ENCODE measurements at places on chromosomes 4 and X. TPM values are rescaled to one million over a fixed set of nuclear protein-coding genes. Genes with fewer than 3 reads are reported as not detected.

DNA sequence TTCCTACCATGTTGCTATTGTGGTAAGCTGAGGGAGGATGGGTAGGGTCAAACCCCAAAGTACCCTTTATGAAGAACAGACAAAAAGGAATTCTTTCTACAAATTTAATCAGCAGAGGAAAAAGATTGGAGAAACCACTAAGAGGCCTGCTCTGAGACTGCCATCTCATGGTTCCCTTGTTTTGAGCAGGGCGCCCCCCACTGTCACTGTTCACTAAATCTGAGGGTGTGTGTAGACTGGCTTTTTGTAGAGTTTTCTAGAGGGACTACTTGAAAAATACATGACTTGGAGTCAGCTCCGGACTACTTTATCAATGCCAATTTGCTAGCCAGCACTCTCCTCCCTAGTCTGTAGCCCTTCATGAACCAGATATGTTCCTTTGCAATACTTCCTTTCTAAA lies 324.8 kb downstream of the FRMPD4 start:
- DNase-seq: no peak
- H3K4me3 ChIP-seq: no peak overlapping the region
- no peaks in the 10 kb centered on the region for H3K4me1 ChIP-seq
- no peaks in the 10 kb centered on the region for H3K36me3 ChIP-seq
- no peak overlapping the region for H3K27ac ChIP-seq
- no peaks in the 10 kb centered on the region for H3K27me3 ChIP-seq

GRCh38 chr4:165828928-165829327 lies 44.1 kb upstream of the TLL1 start:
- H3K27me3 ChIP-seq: no peaks in the 10 kb centered on the region

Gene EDA
- total RNA-seq: 10.1 TPM

DNA sequence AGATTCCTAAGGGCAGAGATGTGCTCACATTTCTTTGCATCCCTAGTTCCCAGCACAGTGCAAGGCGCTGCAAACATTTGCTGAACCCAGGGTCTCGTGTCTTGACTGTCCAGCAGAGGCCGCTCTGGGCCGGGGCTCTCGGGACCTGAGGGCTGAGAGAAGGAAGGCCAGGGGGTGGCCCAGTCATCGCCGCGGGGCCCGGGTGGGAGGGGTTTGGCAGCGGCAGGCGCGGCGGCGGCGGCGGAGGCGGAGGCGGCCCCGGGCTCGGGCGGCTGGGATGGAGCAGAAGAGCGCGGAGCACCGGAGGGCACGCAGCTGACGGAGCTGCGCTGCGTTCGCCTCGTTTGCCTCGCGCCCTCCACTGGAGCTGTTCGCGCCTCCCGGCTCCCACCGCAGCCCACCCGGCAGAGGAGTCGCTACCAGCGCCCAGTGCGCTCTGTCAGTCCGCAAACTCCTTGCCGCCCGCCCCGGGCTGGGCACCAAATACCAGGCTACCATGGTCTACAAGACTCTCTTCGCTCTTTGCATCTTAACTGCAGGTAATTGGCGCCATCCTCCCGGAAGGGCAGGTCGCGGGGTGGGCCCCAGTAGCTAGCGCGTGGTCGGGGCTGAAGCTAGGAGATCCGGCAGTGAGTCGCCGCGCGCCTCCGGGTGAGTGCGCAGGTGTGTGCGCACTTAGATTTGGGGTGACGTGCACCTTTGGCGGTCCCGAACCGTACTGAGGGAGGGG lies at the start of gene PARM1:
Gene PARM1, plus strand, starts transcription at position 285 of the 730 bp plus-strand sequence. Its CDS starts 212 bp downstream, at position 497.
- peak within 1 kb of the TSS; percentile 91 for H3K4me3 ChIP-seq
- H3K27ac ChIP-seq: peak within 1 kb of the TSS; percentile 94
- no peaks in the 10 kb centered on the region for H3K4me1 ChIP-seq
- no peaks in the 10 kb centered on the region for H3K36me3 ChIP-seq

- H3K36me3 ChIP-seq: no peaks in the 10 kb centered on the region
- H3K27ac ChIP-seq: no peak overlapping the region
- H3K4me3 ChIP-seq: no peak overlapping the region
- H3K27me3 ChIP-seq: no peaks in the 10 kb centered on the region
- no peak for DNase-seq
Observed at GRCh38 chr4:148634476-148634875, 192.3 kb upstream of the NR3C2 start.

Gene INTS6L
- total RNA-seq: 25.7 TPM

GRCh38 chrX:77527233-77528001 lies 80.2 kb downstream of the FGF16 start:
- H3K36me3 ChIP-seq: no peaks in the 10 kb centered on the region
- H3K27ac ChIP-seq: no peak overlapping the region
- no peak overlapping the region for H3K4me3 ChIP-seq
- no peaks in the 10 kb centered on the region for H3K4me1 ChIP-seq
- H3K27me3 ChIP-seq: no peaks in the 10 kb centered on the region

DNA sequence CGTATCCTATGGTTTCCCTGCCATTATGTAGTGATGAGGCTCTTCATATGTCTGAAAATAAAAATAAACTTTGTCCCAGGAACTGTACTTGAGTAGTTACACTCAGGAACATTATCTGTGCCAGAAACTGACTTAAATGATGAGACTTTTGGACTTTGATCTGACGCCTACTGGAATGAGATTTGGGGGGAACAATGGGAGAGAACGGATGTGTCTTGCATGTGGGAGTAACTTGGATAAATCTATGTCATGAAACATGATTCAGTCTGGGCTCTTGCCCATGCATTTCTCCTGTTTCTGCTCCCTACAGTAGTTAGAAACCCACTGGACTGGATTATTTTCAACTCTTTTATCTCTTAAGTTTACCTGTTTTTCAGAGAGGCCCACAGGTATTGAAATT lies 2351.4 kb downstream of the PCDH7 start:
- no peaks in the 10 kb centered on the region for H3K27me3 ChIP-seq
- no peak for DNase-seq
- no peaks in the 10 kb centered on the region for H3K36me3 ChIP-seq
- H3K27ac ChIP-seq: no peak overlapping the region
- no peak overlapping the region for H3K4me3 ChIP-seq

Gene HMX1
- 5.3 TPM for total RNA-seq

Gene AADAT
- total RNA-seq: 16.2 TPM

- DNase-seq: no peak
- H3K27ac ChIP-seq: no peak overlapping the region
- H3K27me3 ChIP-seq: no peaks in the 10 kb centered on the region
Observed at GRCh38 chrX:49627086-49627777, 28.4 kb downstream of the GAGE1 start.

Gene MTMR8
- total RNA-seq: 1.8 TPM

DNA sequence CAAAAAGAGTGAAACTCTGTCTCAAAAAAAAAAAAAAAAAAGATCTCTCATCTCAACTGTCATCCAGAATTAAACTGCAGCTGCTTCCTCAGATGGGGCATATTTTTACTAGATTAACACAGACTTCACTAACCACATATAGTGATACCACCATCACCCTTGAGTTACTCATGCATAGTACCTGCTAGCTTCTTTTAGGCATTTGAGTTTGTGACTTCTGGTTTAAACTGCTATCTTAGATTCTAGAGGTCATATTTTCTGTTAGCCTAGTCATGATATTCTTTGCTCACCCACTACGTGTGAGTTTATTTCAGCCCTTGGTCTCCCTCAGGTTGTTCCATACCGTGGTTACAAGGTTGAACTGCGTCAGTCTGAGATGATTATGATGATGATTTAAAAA lies 154.9 kb upstream of the BMP3 start:
- no peaks in the 10 kb centered on the region for H3K27me3 ChIP-seq
- no peaks in the 10 kb centered on the region for H3K4me1 ChIP-seq
- no peak overlapping the region for H3K4me3 ChIP-seq
- no peaks in the 10 kb centered on the region for H3K36me3 ChIP-seq
- no peak for DNase-seq

GRCh38 chr4:6391852-6392188 lies 80.6 kb downstream of the PPP2R2C start:
- no peak overlapping the region for H3K4me3 ChIP-seq
- no peaks in the 10 kb centered on the region for H3K27me3 ChIP-seq
- H3K36me3 ChIP-seq: no peaks in the 10 kb centered on the region

GRCh38 chrX:115690511-115691216 lies 129.7 kb downstream of the PLS3 start:
- H3K27ac ChIP-seq: no peak overlapping the region
- no peaks in the 10 kb centered on the region for H3K27me3 ChIP-seq
- H3K4me3 ChIP-seq: no peak overlapping the region
- H3K4me1 ChIP-seq: no peaks in the 10 kb centered on the region
- peak; percentile 21 for DNase-seq

Gene CNGA1
- 1.6 TPM for total RNA-seq

- no peaks in the 10 kb centered on the region for H3K36me3 ChIP-seq
- DNase-seq: no peak
- H3K4me1 ChIP-seq: no peaks in the 10 kb centered on the region
- H3K27ac ChIP-seq: no peak overlapping the region
- H3K4me3 ChIP-seq: no peak overlapping the region
Observed at GRCh38 chr4:112431158-112431557, 84.8 kb downstream of the NEUROG2 start.

Gene PSAPL1
- total RNA-seq: 0.05 TPM

Gene CLIC2
- 2.4 TPM for total RNA-seq

GRCh38 chr4:15805583-15806517 lies 27.7 kb downstream of the CD38 start:
- H3K27me3 ChIP-seq: no peaks in the 10 kb centered on the region
- peak; percentile 62 for DNase-seq
- no peaks in the 10 kb centered on the region for H3K4me1 ChIP-seq
- H3K27ac ChIP-seq: no peak overlapping the region
- H3K4me3 ChIP-seq: no peak overlapping the region
- H3K36me3 ChIP-seq: no peaks in the 10 kb centered on the region

GRCh38 chrX:97260679-97261078 lies 377.0 kb downstream of the RPA4 start:
- no peak overlapping the region for H3K27ac ChIP-seq
- no peaks in the 10 kb centered on the region for H3K4me1 ChIP-seq
- no peaks in the 10 kb centered on the region for H3K27me3 ChIP-seq
- DNase-seq: no peak
- no peak overlapping the region for H3K4me3 ChIP-seq
- H3K36me3 ChIP-seq: no peaks in the 10 kb centered on the region

GRCh38 chrX:153635388-153635787 lies 11.6 kb upstream of the DUSP9 start:
- H3K36me3 ChIP-seq: no peaks in the 10 kb centered on the region
- H3K27me3 ChIP-seq: no peaks in the 10 kb centered on the region
- no peak for DNase-seq
- no peak overlapping the region for H3K4me3 ChIP-seq

Gene ARHGAP36
- total RNA-seq: 0.36 TPM

Gene LAP3
- total RNA-seq: 98.1 TPM

Gene P2RY4
- 1.1 TPM for total RNA-seq

DNA sequence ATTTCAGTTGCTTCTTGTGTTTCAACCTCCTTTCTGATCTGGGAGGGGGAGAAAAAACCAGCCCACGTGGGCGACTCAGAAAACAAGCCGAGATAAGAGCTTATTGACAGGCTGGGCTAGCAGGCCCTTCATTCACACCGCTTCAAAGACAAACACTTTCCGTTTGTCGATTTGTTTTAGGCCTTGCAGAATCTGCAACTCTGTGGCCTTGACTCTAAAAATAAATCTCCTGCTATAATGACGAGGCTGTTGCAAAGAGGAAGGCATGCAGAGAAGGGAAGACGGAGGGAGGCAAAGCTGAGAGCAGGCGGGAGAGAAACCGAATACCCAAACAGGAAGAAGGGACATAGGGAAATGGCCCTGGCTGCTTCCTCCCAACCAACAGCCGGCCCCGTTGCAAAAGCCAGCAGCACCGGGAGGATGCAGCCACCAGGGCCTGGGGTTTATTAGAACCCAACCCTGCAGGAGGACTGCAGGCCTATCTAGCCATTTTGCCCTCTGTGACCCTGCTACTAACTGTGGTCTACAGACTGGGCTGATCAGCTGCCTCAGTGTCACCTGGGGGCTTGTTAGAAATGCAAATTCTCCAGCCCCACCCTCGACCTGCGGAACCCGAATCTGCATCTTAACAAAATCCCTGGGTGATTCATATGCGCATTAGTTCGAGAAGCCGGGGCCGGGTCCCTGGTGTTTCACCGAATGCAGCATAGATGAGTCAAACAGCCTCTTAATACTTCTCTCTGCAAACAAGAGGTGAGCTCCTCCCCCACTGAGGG lies 325.5 kb downstream of the BCOR start:
- no peaks in the 10 kb centered on the region for H3K4me1 ChIP-seq
- DNase-seq: no peak
- no peaks in the 10 kb centered on the region for H3K36me3 ChIP-seq
- H3K4me3 ChIP-seq: no peak overlapping the region
